ENCODE measurements at places on chromosomes 12 and 14.

DNA sequence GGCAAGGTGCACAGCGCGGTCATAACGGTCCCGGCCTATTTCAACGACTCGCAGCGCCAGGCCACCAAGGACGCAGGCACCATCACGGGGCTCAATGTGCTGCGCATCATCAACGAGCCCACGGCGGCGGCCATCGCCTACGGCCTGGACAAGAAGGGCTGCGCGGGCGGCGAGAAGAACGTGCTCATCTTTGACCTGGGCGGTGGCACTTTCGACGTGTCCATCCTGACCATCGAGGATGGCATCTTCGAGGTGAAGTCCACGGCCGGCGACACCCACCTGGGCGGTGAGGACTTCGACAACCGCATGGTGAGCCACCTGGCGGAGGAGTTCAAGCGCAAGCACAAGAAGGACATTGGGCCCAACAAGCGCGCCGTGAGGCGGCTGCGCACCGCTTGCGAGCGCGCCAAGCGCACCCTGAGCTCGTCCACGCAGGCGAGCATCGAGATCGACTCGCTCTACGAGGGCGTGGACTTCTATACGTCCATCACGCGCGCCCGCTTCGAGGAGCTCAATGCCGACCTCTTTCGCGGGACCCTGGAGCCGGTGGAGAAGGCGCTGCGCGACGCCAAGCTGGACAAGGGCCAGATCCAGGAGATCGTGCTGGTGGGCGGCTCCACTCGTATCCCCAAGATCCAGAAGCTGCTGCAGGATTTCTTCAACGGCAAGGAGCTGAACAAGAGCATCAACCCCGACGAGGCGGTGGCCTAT, 875 bp downstream of the HSPA2 start:
- DNase-seq = no peak

DNA sequence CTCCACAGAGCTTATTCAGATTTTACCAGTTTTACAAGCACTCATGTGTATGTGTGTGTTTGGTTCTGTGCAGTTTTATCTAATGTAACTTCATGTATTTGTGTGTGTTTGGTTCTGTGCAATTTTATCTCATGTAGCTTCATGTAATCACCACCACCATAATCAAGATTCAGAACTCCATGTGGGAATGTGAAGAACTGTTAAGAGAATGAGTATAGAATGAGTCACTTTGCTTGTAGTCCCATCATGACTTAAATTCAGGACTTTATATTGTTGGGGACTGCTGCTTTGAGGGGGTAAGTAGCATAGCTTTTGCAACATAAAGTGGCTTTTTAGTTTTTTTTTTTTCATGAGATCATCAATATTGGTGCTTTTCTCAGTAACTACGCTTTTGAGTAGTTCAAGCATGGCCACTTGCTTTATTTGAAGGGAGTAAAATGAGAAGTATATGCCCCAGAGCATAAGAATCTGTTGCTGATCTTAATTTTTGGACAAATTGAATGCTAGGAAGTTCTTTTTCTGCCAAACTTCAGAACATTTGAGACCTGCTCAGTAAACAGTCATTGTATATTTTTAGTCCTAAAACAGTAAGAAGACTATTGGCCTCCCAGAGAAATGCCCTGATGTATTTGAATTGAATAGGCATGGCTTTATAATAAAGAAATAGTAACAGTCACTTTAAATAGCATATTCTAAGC, 28.8 kb downstream of the PROX2 start:
- DNase-seq = no peak

DNA sequence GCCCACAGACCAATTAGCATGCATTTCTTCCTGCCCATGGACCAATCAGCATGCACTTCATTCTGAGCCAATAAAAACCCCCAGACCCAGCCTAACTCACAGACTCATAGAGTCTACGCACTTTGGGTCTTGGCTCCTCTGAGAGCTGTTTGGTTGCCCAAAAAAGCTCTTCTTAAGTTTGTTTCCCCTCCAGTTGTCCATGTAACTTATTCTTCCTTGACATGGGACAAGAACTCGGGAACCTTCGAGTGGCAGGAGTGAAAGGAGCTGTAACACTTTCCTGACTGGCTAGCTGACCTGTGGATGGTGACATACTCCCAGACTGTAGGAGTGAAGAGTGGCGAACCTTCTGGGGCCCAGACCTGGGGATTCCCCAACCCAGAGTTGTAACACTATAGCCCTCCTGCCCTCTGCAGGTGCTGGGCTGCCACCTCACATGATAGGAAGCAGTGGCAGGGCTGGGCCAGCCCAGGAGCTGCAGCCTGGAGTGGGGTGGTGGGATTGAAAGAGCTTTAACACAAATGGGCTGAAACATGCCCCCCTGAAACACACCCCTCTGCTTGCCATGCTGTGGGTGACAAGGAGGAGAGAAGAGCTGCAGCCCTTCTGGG, 4.4 kb upstream of the BTBD7 start:
- DNase-seq = no peak

- no peak for DNase-seq
These were observed 18.7 kb downstream of the A2ML1 start for GRCh38 chr12:8840938-8841633.

DNA sequence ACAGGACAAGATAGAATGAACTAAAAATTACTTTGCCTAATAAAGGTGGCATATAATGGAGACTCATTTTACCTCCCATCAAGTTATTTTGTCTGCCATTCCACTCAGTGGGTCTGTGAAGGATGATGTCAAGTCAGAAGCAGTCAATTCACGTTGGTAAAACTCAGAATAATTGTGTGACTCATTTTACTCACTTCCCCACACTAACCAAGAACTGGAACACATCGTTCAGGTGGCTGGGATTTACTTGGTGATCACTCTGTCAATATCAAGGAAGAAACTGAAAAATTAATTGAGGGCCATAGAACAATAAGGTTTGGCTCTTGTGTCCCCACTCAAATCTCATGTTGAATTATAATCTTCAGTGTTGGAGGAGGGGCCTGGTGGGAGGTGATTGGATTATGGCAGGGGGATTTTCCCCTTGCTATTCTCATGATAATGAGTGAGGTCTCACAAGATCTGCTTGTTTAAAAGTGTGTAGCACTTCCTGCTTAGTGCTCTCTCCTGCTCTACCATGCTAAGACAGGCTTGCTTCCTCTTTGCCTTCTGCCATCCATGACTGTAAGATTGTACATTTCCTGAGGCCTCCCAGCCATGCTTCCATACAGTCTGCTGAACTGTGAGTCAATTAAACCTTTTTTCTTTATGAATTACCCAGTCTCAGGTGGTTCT, 35.7 kb upstream of the GTF2A1 start:
- no peak for DNase-seq

GRCh38 chr14:68566075-68566474, 226.8 kb downstream of the ZFP36L1 start:
- DNase-seq = no peak

GRCh38 chr12:104823985-104824461, 134.1 kb downstream of the SLC41A2 start:
- no peak for DNase-seq

- no peak for DNase-seq
These were observed 33.2 kb upstream of the GALNT16 start for GRCh38 chr14:69226736-69227135.

DNA sequence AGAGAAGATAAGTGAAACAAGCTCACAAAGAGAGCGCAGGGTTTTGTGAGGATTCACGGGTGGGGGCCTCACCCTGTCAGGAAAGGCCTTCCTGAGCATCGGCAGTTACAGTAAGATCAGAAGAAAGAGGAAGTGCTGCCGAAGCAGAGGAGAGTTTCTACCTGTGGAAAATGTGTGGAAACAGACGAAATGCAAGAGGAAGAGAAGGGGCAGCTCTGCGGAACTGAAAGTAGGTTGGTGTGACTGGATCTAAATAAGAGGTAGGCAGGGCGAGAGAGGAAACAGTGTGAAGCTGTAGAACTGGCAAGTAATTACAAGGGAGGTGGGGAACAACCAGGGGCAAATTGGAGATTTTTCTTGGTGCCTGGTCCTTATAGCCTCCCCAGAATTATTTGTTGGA, 2.6 kb downstream of the GPR68 start:
- no peak for DNase-seq

GRCh38 chr12:113245695-113246477, 24.6 kb downstream of the TPCN1 start:
- DNase-seq = no peak
